ENCODE measurements at places on chromosomes 3 and 15.

DNA sequence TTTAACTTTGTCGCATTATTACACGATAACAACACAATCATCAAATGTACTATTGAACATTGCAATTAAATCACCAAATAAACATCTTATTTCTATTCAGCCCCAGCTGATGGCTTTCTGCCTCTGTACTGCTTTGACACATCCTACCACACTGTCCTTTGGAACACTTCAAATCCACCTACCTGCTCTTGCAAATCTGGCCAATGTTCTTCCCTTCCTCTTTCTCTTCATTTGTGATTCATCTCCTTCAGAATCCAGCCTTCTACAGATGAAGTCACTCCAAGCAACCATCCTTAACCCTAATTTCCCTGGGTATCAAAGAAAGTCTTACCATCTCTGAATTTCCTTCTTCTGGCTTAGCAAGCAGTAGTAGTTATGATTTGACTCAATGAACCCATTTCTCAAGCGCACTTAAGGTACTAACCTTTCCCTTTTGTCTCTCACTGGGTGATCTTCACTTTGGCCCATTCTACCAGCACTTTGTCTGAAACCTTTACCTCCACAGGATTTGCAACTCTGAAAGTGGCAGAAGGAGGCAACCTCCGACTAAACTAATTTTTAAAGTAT lies 502.9 kb downstream of the FOXP1 start:
- no peak for DNase-seq

DNA sequence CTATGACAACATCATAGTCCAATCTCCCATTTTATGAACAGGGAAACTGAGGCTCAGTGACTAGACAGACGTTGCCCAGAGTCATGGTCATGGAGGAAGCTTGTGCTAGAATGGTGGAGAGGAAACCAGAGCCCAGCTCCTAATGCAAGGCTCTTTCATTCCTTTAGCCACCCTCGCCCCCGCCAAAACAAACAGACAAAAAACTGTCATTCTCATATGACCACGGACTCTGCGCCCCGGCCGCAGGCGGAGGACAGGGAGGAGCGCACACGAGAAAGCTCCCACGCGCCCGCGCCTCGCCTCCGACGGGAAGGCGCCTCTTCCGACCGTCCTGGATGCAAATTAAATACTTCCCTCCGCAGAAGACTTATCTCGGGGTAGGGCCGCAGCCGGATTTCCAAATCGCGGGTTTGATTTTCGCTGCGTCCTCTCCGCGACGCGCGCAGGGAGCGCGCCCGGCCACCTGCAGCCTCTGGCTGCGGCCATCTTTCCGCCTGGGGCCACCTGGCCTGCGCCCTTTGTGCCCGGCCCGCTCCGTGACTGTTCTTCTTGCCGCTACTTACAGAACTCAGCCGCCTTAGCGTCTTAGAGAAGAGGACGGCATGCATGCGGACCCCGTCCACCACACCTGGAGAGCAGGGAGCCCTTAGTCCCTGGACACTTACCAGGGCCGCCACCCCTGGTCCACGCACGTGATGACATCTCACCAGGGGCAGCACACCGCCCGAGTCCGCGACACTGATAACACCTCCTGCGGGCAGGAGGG lies 670 bp upstream of the ATP13A3 start:
- peak; percentile 65 for DNase-seq

DNA sequence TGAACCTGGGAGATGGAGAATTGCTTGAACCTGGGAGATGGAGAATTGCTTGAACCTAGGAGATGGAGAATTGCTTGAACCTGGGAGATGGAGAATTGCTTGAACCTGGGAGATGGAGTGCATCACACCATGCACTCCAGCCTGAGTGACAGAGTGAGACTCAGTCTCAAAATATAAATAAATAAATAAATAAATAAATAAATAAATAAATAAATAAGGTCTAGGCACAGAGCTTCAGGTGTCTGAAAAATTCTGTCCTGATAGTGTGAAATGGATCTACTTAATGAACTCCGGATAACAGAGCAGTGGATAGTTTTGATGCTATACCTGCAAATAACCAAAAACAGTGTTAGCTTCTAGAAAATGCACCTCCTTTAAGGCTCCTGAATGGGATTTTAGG lies 24.3 kb upstream of the NUDT16 start:
- no peak for DNase-seq

GRCh38 chr3:188326111-188326510 lies 172.2 kb downstream of the LPP start:
- DNase-seq, result no peak
